ENCODE measurements at places on chromosomes 12 and 14.

DNA sequence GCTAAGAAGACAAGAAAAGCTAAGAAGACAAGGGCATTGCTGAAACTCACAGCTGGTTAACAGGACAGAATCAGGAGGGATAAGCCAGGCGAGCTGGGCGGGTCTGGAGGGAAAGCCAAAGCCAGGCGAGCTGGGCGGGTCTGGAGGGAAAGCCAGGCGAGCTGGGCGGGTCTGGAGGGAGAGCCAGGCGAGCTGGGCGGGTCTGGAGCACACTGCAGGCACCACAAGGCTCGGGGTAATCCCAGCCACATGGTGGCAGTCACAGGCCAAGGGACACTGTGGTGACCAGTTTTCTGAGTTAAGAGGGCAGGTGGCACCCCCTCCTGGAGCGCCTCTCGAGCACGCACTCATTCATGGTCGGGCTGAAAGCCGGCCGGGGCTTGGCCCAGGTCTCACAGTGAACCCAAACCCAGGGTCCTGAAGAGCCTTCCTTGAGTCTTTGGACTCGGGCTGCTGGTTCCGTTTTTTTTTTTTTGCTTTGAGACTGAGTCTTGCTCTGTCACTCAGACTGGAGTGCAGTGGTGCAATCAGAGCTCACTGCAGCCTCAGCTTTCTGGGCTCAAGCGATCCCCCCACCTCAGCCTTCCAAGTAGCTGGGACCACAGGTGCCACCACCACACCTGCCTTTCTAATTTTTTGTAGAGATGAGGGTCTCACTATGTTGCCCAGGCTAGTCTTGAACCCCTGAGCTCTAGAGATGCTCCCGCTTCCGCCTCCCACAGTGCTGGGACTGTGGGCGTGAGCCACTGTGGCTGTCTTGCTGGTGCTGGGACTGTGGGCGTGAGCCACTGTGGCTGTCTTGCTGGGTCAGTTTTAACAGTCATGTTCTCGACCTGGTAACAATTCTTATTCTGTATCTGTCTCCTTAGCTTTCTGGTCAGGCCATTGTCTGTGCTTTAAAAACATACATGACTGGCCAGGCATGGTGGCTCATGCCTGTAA is 40.2 kb downstream of the HSP90AA1 start:
- peak; percentile 87 for DNase-seq

GRCh38 chr12:6092784-6093722 is 31.4 kb downstream of the VWF start:
- peak; percentile 88 for DNase-seq

- DNase-seq, result no peak
Observed at GRCh38 chr14:69658664-69659261, 47.4 kb downstream of the SUSD6 start.

- DNase-seq, result peak; percentile 85
Observed at GRCh38 chr12:65602610-65603295, 221.5 kb upstream of the HMGA2 start.

DNA sequence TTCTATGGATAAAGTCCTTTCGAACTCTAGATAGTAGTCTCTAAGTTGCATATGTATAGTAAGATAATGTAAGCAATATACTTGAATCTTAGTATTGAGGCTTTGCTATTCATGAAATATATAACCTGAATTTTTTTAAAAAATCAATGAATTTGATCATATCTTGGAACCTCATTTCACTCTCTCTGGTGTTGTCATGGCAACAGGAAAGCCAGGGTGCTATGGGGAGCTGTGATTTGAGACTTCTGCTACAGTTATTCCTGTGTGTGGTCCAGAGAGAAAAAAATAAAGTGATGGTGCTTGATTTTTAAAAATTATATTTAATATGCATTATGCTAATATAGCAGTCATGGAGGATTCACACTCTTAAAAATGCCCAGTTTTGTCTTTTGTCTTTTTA is 508.0 kb downstream of the SNAPC1 start:
- no peak for DNase-seq

- no peak for DNase-seq
Observed at GRCh38 chr12:86852451-86852850, 596.3 kb upstream of the MGAT4C start.

DNA sequence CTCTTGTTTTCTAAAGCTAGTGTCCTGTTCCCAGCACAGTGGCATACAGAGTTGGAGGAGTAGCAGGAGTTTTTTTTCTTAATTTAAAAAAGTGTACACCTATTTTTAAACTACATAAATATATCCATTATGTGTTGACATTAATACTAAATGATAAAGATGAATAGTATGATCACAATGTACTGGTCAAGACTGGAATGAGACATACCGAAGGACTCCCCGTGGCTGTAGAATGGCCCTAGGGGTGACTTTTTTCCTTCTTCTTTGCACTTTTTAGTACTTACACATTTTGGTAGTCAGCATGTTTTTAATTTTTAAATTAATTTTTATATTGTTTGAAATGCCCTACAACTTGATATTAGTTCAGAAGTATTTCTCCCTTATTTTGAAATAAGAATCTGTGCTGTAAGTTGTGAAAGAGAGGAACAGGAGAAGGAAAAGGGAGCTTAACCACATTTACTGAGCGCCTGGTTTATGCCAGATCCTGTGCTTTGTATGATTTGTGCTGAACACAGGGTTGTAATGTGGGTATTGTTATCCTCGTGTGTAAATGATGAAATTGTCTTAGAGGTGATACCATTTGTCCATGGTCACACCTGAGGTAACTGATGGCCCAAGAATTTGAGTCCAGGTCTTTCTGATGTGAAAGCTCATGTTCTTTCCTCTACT is 136.5 kb downstream of the TGFB3 start:
- no peak for DNase-seq

- no peak for DNase-seq
Observed at GRCh38 chr14:55417955-55418354, 6.3 kb upstream of the ATG14 start.

GRCh38 chr12:56678852-56679251 is 9.2 kb downstream of the PTGES3 start:
- DNase-seq, result no peak

- no peak for DNase-seq
Observed at GRCh38 chr12:130041983-130042812, 120.1 kb upstream of the FZD10 start.

DNA sequence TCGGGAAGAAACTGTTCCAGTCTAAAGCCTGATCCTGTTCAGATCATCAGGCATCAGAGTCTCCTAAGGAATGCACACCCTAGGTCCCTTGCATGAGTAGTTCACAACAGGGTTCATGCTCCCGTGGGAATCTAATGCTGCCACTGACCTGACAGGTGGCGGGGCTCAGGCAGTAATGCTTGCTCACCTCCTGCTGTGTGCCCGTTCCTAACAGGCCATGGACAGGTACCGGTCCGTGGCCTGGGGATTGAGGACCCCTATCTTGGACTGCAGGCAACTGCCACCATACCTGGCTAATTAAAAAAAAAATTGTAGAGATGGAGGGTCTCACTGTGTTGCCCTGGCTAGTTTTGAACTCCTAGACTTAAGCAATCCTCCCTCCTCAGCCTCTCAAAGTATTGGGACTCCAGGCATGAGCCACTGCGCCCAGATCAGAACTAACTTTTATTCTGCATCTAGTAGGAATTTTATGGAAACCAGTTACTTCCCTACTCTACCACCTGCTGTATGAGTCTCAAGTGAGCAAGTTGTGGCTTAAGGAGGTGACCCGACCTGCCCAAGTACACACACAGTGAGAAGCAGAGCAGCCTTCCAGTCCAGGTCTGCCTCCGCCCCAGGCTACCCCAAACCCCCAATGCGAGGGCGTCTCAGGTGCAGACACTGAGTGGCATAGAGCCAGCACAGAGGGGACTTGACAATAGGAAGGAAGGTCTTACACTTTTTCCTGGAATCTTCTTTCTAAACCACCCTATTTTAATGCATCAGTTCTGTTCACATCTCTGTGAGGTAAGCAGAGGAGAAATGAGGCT is 2.5 kb upstream of the PAPLN start:
- DNase-seq, result no peak

GRCh38 chr12:67929384-67929772 is 59.9 kb upstream of the IFNG-AS1 start:
- DNase-seq, result no peak

DNA sequence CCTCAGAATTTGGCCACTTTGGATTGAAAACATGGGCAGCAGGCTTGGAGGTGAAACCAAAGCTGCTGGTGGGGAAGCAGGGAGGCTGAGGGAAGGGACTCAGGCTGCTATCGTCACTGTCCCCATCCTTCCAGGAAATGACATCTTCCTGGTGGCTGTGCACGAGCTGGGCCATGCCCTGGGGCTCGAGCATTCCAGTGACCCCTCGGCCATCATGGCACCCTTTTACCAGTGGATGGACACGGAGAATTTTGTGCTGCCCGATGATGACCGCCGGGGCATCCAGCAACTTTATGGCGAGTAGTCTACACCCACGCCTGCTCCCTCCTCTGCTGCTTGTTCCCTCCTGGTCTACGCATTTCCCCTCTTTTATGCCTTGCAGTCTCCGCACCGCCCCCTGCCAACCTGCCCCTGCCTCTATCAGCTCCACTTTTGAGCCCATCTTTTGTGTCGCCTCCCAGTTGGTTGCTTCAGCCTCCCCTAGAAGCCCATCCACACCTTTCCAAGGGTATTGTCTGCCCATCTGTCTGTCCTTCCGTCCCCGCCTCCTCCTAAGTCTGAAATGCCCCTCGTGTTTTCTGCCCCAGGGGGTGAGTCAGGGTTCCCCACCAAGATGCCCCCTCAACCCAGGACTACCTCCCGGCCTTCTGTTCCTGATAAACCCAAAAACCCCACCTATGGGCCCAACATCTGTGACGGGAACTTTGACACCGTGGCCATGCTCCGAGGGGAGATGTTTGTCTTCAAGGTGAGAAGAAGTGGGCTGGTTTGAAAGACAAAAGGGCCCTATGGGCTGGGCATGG is 6.9 kb downstream of the MMP14 start:
- DNase-seq, result no peak

Measured in tibial artery (tissue), 4 donors.